Stimulated activated CD4-positive, alpha-beta T cell treated with anti-CD3 and anti-CD28 coated beads, Interleukin-15, amount 100 ng/mL, for 24 hours (primary cell): ENCODE measurements at places on chromosomes 6 and 20.

- DNase-seq: no peak
Measured at GRCh38 chr6:25042984-25043725, 107.4 kb upstream of the RIPOR2 start.

DNA sequence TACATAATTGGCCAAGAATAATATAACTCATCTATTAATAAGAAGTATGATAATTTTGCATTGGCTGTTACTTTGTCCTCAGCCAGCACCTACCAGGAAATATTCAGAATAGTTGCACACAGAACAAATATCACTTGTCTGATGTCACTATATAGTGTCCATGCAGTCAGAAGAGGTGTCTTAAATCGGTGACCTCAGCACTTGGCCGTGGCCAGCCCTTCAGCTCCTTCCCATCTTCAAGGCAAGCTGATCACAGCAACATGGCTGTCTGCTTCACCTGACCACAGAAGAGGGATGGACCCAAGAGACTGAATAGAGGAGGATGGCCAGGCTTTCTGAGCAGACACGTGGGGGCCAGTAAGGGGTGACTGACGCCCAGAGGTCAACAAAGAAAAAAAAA is 22.2 kb downstream of the PDE10A start:
- DNase-seq: no peak

DNA sequence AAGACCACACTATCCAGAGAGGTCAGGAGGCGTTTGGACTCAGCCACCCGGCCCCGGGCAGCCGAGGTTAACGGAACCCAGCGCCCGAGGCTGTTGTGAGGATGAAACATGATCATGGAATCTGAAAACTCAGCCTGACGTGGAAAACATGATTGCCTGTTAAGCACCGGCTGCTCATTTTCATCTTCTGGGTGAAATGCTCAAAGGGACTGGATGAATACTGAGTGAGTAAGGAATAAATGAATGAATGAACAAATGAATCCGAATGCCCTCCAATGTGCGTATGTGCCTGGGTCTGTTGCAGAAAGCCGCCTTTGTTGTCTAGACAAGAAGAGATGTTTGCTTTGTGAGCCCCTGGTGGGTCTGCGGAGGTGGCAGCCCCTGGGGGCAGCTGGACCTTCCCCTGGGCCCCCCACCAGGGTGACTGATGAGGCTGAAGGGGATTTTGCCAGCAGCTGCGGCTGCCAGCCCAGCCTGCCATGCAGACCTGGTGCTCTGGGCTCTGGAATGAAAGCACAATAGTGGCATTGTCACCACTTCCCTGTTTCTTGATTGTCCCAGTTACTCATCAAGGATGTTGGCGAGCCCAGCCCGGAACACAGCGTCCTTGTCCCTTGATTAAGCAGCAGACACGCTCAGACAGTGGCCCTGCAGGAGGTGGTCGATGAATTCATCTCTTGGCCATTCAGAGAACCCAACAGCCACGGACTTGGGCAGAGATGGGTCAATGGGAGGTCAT is 211.1 kb downstream of the ANKRD60 start:
- no peak for DNase-seq

GRCh38 chr6:124490122-124490521 is 472.1 kb upstream of the RNF217 start:
- DNase-seq: no peak

DNA sequence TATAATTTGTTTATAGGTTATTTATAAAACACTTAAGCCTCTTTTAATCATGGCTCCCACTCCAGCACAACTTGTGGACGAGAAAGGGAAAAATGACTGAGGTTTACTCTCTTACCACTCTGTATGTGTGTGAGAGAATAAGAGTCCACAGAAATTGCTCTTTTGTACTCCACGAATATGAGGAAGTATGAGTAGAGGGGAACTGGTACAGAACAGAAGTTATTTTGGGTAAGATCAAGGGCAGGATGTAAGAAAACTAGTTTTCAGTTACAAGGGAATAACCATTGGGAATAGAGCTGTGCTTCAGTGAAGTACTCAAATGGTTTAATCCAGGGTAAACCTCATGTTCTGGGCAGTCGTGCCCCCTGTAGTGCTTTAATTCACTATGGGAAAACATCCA is 72.6 kb downstream of the REV3L start:
- no peak for DNase-seq

- DNase-seq: peak; percentile 55
Measured at GRCh38 chr20:57628047-57628961, 8.1 kb upstream of the ZBP1 start.

DNA sequence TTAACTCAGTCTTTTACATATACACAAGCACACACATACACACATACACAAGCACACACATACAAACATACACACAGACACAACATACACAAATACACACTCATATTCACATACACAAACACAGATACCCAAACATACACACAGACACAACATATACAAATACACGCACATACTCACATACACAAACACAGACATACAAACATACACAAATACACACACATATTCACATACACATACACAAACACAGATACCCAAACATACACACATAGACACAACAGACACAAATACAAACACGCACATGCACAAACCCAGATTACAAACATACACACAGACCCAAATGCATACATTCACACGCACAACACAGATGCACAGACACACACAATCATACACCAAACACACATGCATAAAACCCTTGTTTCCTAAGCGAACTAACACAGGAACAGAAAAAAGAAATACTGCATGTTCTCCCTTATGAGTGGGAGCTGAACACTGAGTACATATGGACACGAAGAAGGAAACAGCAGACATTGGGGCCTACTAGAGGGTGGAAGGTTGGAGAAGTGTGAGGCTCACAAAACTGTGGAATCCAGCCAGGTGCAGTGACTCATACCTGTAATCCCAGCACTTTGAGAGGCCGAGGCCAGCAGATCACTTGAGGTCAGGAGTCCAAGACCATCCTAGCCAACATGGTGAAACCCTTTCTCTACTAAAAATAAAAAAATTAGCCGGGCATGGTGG is 34.2 kb downstream of the PIM1 start:
- DNase-seq: no peak

DNA sequence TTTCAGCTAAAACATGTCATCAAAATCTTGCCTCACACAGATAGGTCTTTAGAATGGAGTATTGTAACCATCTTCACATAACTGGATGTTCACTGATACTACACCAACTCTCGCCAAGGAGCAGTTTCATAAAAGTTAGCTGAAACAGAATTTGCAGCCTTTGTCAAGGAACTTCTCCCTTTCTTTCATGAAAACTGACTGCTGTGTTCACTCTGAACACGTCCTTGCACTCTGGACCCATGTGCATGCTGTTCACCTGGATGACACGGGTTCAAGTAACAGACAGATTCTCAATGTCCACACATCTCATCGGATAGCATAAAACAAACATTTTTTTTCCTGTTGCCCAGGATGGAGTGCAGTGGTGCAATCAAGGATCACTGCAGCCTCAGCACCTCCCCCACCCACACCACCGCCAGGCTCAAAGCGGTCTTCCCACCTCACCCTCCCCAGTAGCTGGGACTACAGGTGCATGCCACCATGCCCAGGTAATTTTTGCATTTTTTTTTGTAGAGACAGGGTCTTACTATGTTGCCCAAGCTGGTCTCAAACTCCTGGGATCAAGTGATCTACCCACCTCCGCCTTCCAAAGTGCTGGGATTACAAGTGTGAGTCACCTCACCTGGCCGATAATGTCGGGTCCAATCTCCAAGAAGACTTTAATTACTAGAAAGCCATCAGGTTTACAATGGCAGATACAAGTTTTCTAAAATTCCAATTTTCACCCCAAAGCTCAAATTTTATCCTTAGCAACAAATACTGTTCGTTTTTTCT is 9.4 kb downstream of the DIDO1 start:
- DNase-seq: no peak

- peak; percentile 31 for DNase-seq
Measured at GRCh38 chr20:39112178-39112743, 150.1 kb downstream of the DHX35 start.

DNA sequence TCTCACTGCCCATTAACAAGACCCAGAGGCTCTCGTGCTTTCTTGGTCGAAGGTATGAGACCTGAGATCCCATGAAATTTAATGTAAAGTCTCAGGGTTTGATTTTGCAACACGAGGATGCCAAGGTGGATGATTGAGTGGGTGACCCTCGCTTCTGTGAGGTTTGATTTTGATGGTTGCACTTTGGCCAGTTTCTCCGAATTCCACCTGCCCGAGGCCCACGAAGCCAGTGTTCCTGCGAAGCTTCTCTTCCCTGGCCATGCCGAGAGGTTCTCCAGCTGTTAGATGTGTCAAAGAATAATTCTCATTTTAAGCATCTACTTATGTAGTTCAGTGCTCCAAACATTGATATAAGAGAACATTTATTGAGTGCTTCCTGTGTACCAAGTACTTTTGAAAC is at the start of gene KIF25:
TSS of gene KIF25 (plus strand) at position 30 of the 400 bp plus-strand sequence. CDS start 31,915 bp downstream, outside the sequence.
- no peak for DNase-seq

DNA sequence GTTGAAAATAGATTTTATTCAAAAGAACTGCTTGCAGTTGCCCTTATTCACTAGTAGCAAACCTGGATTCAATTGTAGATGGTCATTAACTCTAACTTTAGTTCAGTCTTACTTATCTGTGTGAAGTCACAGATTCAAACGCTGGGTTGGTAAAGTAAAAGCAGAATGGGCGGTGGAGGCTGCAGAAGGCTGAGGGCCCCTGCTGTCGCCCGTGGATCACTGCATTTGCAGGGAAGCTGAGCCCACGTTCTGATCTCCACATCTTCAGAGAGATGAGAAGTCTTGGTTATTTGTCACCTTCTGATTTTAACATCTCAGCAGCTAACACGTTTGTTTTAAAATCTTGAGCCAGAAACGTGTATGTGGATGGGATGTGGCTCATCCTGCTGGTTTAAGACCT is 75.1 kb downstream of the SNX9 start:
- DNase-seq: no peak

GRCh38 chr6:167428664-167429333 is 103.9 kb downstream of the TTLL2 start:
- no peak for DNase-seq

DNA sequence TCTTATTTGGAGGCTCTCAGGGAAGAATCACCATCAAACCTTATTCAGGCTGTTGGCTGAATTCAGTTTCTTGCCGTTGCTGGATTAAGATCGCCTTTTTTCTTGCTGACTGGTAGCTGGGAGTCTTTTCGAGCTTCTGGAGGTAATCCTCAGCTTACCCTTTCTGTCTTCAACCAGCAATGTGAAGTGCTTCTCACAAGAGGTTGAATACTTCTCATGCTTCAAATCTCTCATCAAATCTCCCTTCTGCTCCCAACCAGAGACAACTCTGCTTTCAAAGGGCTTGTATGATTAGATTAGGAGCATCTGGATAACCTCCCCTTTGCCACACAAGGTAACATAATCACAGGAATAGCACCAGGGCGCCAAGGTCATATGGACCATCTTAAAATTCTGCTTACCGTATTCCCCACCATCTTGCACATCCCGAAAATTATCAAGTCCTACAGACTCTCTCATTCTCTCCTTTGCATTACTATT is 137.2 kb downstream of the MOXD1 start:
- no peak for DNase-seq

GRCh38 chr6:131453803-131454202 is 119.2 kb upstream of the ARG1 start:
- no peak for DNase-seq

- no peak for DNase-seq
Measured at GRCh38 chr6:169833258-169833794, 81.9 kb downstream of the ERMARD start.

DNA sequence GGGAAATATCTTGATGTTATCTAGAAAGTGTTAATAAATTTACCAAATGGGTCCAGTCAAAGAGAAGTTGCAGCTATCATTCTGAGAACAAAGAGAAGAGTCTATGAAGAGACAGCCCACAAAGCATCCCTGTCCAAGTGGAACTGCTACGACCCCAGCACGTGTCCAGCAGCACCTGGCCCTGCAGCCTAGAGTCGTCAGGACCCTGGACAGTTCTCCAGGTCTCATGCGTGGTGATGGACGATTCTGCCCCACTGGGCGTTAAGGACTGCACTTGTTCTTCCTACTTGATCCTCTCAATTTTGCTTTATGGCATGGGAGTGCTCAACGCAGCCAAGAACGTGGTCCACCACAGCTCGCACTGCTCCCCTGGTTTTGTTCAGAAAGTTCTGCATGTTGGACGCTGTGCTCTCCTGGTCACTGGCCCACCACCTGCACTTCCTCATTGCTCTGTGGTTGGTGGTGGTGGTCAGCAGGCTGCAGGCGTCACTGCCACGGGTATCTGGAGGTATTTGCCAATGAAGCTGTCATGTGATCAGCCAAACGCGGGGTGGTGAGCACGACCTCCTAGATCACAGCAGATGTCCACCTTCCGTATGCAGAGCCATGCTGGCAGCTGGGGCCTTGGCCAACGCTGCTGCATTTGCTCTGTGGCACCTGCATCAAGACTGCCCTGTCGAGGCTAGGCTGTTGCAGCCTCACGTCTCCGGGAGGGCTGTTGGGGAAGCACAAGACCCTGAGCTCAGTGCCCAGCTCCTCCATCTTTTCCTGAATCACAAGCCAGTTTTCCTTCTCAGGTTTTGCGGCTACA is 356.4 kb downstream of the CDH4 start:
- peak; percentile 7 for DNase-seq

DNA sequence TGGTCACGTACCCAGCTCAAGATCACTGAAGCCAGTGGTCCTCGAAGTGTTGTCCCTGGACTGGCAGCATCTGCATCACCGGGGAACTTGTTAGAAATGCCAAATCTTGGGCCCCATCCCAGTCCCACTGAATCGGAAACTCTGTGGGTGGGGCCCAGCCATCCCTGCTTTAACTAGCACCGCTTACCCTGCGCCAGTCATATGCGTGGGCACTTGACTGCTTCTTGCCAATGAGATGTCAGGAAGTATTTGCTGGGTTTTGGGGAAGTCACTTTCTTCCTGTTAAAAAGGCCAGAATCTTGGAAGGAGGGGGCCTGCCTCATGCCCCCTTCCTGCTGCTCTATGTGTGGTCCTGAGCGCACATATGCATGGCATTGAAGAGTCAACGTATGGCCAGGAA is 11.7 kb upstream of the SULF2 start:
- DNase-seq: no peak

- DNase-seq: no peak
Measured at GRCh38 chr6:13561624-13562267, 12.7 kb upstream of the SIRT5 start.

DNA sequence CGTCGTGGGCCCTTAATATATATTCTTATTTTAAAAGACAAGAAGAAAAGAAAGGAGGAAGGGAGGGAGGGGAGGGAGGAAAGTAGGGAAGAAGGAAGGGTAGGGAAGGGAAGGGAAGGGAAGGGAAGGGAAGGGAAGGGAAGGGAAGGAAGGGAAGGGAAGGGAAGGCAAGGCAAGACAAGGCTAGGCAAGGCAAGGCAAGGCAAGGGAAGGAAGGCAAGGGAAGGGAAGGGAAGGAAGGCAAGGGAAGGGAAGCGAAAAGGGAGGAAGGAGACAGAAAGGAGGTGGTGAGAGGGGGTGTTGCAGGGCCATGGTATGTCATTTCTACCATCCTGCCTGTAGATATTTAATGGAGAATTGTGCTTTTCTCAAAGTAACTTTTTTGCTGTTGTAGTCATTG is 83.9 kb upstream of the BTBD3 start:
- no peak for DNase-seq

GRCh38 chr6:156423829-156424228 is 353.3 kb upstream of the ARID1B start:
- DNase-seq: peak; percentile 31

GRCh38 chr6:166588691-166589336 is 2.3 kb upstream of the RAMACL start:
- DNase-seq: no peak

GRCh38 chr6:87501809-87502572 is 29.2 kb downstream of the SLC35A1 start:
- DNase-seq: no peak

- DNase-seq: no peak
Measured at GRCh38 chr20:17735206-17735804, 35.5 kb downstream of the BANF2 start.

- DNase-seq: no peak
Measured at GRCh38 chr20:60011512-60012507, 53.6 kb downstream of the CDH26 start.
